Psoas muscle (tissue), 8 donors: ENCODE measurements at places on chromosomes 12 and 14. TPM values are rescaled to one million over a fixed set of nuclear protein-coding genes. Genes with fewer than 3 reads are reported as not detected.

DNA sequence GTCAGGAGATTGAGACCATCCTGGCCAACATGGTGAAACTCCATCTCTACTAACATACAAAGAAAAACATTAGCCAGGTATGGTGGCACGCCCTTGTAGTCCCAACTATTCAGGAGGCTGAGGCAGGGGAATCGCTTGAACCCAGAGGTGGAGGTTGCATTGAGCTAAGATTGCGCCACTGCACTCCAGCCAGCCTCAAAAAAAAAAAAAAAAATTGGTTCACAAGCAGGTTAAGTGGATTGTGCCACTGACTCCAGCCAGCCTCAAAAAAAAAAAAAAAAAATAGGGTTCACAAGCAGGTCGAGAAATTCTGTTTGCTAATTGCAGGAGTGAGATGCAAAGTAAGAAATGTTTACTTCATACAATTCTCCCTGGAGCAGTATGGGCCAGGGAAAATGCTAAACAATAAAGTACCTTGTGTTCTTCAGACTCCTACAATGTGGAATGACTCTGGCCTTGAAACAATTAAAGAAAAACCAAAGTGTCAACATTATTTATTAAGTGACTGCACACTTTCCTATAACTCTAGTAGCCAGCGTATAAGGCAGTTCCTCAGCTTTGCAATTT is 6.1 kb downstream of the EDDM3B start:
- no peak for DNase-seq

DNA sequence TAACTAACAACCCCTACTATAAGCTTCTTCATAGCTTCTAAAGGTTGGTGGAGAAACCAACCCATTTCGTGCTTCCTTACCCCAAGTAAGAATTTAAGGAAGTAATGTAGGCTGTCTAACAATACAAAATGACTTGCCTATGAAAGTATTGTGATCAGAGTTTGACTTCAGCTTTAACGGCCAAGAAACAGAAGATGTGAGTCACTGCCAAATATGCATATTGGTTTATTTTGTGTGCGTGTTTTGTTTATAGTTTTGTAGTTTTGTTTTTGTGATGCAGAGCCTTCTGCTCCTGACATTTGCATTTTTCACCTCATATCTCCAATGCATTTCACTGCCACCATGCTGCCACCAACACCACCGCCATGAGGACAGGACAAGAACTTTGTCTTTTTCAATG is 146.0 kb downstream of the FBXL14 start:
- no peak for DNase-seq

- DNase-seq, result no peak
Observed at GRCh38 chr12:72677139-72677538, 405.0 kb downstream of the TRHDE start.

DNA sequence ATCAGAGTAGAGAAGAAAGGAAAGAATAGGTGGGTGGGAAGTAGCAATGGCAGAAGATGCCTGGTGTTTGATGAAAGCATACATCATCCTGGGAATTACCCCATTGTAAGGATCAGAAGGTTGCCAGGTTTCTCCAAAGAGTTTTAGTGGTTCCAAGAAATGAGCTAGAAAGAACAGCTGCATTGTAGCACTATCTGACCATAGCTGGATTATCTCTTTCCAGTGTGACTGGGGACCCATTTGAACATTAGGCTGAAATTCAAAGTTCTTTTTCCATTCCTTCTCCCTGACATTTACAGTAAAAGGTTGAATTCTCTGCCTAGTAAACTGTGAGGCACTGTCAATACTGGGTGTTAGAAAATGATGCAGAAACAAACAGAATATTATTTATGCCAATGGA is 244.4 kb downstream of the GALC start:
- DNase-seq, result no peak

GRCh38 chr12:7835766-7836165 is 36.9 kb downstream of the SLC2A14 start:
- no peak for DNase-seq

TULP3 gene
- 8.9 TPM for total RNA-seq
